ENCODE measurements at places on chromosomes 7 and 10.

GRCh38 chr7:51046482-51046881 is 263.8 kb upstream of the GRB10 start:
- no peak for DNase-seq

GRCh38 chr7:35519971-35520809 is 174.7 kb downstream of the HERPUD2 start:
- no peak for DNase-seq

DNA sequence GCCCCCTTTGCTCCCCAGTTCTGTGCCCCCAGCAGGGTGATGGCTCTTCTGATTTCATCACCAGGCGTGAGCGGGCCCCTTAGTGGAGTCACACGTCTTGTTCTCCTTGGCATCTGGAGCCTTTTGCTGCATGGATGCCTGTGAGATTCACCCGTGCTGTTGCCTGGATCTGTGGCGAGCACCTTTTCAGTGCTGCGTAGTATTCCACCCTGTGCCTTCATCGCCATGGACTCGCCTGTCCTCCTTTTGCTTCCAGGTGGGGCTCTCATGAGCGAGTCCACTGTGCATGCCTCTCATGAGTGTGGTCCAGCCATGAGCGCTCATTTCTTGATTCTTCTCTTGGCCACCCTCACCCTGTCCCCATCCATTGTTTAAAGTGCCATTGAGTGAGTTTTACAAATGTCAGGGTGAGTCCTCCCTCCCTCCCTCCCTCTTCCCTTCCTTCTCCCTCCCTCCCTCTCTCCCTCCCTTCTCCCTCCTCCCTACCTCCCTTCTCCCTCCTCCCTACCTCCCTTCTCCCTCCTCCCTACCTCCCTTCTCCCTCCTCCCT is 44.0 kb downstream of the UNCX start:
- DNase-seq: no peak

- no peak for DNase-seq
These were observed 207.2 kb downstream of the SKAP2 start for GRCh38 chr7:26657206-26657641.

GRCh38 chr10:50387732-50388073 is 136.4 kb upstream of the ASAH2 start:
- no peak for DNase-seq

- no peak for DNase-seq
These were observed 22.5 kb upstream of the HIBADH start for GRCh38 chr7:27685209-27685608.

DNA sequence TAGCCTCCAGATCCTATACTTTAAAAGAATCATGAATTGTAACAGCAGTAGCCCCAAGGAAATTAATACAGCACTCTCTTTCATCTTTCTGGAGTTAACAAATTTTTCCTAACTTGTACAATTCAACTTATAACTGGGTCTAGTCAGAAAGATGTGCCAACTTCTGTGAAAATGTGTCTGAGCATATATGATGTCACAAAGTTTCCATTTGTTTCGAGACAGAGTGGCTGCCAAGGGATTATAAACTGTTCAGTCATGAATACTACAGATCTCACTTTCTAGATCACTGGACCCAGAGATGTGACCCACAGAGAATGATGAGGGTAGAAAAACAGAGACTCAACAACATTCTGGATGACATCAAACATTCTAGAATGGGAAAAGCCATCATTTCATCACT is 249.2 kb upstream of the PHF14 start:
- DNase-seq: no peak

GRCh38 chr7:108211382-108212201 is 81.4 kb upstream of the LAMB4 start:
- no peak for DNase-seq

DNA sequence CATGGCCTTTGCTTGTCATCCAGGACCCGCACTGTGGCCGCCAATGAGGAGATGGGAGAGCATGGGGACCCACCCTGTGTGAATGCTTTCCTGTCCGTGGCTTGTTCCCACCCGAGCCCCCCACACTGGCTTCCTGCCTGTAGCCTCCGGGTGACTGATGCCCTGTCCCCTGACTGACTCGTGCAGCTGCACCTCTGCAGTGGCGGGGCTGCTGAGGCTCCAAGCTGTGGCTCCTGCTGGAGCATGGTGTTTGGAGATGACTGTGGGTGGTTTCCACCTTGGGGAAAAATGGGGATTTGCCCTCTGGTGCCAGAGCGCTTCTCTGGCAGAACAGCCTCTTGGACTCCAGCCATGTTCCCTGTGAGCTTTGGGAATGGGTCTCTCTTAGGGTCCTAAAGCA is 2.1 kb downstream of the CAMK1D start:
- DNase-seq: no peak

- DNase-seq: no peak
These were observed 169.2 kb downstream of the SUGCT start for GRCh38 chr7:40303996-40304395.

- no peak for DNase-seq
These were observed 6.1 kb downstream of the CHST3 start for GRCh38 chr10:71970331-71970730.

DNA sequence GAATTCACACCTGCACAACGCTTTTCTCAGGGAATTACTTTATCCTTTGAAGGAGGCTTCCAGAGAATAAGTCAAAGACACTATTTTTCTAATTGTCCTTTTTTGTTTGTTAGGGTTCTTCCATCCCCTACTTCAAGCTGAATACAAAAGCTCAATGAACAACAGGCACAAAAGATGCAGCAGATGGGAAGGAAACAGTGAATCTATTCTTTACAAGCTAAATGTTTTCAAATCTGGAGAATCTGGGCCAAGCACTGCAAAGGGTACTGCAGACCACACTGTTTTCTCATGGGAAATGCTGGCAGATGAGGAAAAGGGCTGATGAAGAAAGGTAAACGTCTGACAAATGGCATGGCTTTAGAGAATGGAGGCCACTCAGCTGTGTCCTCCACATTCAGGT is 18.5 kb downstream of the LIPA start:
- DNase-seq: no peak

DNA sequence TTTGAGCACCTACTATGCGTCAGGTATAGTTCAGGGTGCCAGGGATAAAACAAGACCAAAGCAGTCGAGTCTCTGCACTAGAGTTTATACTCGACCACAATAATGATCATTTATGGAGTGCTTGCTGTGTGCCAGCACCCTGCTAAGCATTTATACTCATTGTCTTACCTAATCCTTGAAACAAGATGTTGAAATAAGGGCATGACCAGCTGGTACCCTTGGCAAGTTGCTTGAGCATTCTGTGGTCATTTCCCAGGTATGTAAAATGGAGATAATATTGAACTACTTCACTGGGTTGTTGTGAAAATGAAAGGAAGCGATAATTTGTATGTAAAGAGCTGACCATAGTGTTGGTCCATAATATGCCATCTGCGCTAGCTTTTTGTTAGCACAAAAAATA is 185.4 kb downstream of the CYP26A1 start:
- no peak for DNase-seq

DNA sequence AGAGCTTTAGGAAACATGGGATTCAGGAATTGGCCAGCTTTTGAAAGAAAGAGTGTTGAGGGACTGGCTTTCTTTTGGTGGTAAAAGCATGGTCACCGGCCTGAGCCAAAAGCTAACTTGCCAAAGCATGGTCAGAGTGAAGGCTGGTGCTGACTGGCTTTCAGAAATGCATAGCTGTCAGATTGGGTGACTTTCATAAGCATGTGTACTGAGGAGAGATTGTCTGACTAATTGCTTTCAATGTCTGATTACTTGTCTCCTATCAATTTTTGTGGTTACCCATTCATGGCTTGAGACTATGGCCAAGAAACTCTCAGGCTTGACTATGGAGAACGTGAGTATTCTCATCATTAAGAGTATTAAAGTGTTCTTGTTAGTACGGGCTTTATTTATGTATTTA is 28.2 kb downstream of the ZNF25 start:
- no peak for DNase-seq

GRCh38 chr7:78315119-78315518 is 516.5 kb downstream of the PHTF2 start:
- DNase-seq: no peak

GRCh38 chr7:37832194-37832593 is 16.2 kb upstream of the NME8 start:
- no peak for DNase-seq

DNA sequence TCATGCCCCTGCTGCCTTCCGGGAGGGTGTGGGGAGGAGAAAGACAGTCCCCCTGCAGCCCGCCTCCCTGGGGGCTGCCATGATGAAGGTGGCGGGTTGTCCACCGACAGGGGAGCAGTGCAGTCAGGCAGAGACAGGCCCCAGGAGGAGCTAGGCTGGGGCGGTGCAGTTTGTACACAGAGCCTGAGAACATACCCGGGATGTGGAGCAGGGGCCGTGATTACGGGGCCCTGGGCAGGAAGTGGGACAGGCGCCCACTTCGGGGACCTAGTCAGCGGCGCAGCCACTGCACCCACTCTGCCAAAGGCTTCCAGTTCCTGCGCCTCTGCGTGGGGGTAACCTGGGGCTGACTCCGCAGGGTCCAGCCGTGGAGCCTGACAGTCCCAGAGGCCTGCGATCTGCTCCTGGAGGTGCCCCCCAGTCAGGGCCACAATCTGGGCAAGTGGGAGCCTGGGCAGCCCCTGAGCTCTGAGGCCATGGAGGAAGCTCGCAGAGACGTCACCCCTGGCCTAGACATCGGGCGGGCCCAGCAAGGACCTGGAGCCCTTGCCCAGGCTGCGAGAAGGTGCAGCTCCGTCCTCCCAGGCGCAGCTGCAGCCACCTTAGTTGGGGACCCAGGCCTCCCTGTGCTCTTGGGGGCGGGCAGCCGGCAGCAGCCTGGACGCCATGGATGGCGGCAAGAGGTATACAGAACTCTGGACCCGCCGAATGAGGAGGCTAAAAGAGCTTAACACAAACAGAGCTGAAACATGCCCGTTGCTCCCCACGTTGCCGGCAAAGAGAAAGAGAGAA is 1356.8 kb downstream of the XPNPEP1 start:
- DNase-seq: no peak

DNA sequence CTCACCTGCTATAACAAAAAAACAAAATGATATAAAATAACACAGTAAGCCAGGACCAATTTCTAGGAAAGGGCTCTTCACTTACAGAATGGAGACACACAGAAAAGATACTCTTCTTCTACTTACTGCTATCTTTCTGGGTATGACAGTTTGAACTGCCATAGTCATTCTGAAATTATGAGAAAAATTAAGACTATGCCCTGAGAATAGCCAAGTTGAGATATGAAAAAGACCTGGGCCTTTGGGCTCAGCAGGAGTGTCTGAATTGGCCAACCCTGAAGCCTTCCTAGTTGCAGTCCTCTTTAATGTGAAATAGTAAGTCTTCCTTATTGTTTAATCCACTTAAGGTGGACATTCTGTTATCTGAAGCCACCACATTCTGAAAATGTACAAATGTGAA is 519.5 kb downstream of the GRID1 start:
- DNase-seq: no peak

DNA sequence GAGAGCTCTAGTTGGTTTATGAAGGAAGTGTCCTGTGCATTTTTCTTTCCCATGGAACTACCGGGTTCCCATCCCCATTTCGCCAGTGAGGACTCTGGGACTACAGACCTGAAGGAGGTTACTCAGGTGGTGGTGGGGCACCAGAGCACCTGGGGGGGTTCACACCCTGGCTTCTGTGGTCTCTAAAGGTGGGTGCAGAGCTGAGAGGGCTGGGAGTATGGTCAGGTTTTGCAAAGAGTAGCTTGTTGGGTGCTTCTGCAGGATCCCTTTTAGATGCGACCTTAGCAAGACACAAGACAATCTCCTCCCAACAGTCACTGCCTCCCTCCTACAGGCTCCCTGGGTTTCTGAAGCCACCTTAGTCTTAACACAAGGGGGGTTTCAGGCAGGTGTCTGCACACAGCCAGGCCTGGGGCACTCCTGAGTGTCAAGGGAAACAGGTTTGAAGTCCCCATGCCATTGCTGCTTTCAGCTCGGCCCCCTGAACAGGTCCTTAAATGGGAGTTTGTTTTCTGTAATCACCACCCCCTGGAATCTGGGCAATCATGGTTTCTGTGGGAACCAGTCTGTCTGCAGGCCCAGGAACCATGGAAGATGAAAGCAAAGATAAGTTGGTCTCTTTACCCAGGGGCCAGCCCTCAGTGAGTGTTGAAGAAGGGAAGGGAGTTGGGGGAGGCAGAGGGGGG is 9.9 kb upstream of the CXCL12 start:
- no peak for DNase-seq

DNA sequence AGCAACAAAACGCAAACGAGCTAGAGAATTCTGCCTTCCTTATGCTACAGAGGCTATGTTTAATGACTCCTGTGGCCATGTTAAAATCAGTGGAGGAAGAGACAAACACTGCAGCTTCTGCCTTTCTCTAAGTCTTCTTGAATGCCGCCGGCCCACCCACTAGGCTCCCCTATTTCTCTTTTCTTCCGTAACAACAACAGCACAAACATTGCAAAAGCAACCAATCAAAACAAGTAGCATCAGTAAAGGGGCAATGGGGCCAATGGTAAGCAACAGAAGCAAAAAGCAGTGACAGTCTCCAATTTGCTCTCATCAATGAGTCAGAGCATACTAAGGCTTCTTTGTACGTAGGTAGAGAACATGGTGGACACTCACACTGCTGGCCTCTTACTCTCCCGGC is 26.8 kb downstream of the DNAJC1 start:
- no peak for DNase-seq

- no peak for DNase-seq
These were observed 29.4 kb downstream of the SFXN4 start for GRCh38 chr10:119136084-119136483.

- DNase-seq: no peak
These were observed 495.4 kb upstream of the POM121L12 start for GRCh38 chr7:52540041-52540440.

DNA sequence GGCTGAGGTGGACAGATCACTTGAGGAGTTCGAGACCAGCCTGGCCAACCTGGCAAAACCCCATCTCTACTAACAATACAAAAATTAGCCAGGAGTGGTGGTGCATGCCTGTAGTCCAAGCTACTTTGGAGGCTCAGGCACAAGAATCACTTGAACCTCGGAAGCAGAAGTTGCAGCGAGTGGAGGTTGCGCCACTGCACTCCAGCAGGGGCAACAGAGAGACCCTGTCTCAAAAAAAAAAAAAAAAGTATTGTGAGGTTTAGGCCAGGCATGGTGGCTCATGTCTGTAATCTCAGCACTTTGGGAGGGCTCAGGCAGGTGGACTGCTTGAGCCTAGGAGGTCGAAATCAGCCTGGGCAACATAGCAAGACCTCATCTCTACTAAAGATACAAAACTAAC is 16.0 kb downstream of the TET1 start:
- DNase-seq: no peak

GRCh38 chr7:55109404-55110167 is 90.8 kb downstream of the EGFR start:
- DNase-seq: no peak

All from cortex of kidney (tissue), 1 donor.